ENCODE measurements at places on chromosomes 12 and 14.

- peak; percentile 91 for DNase-seq
Measured at GRCh38 chr14:33914676-33915516, 36.0 kb downstream of the EGLN3 start.

GRCh38 chr12:15924956-15925355, 13.8 kb downstream of the DERA start:
- no peak for DNase-seq

DNA sequence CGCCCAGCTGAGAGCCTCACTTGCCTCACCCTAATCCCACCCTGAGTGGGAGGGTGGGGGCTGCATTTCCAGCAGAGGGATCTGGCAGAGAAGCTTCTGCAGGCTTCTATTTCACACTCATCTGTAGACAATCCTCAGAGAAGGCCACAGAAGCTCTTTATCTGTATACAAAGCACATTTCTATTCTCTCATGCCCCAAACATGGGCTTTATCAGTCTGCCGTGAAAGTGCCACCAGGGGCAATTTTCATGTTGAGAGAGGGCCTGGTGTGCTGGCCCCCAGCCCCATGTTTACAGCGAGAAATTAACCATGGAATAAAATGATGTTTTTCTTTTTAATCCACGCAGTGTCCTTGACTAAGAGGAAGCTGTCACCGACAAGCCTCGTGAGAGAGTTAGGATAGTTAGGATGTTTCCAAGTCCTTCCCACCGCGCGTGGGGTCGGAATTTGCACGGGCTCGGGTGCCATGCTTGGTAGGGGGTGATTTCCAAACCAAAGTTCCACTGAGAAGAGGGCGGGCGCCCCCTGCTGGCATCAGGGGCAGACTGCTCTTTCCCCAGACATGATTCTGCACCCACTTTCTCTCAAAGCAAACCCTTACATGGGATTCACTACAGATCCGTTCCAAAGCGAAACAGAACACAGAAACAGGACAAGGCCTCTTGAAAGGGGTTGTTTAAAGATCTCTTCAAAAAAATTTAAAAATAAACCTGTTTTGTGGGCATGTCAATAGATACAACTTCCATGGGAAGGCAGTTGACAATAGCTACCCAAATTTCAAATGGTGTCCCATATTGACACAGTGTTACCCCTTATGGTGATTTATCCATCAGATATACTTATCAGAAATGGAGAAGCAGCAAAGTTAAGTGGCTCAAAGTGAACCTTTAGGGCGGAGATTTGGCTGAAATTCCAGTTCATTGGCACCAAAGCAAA, 19.4 kb downstream of the BDKRB1 start:
- DNase-seq: peak; percentile 81

DNA sequence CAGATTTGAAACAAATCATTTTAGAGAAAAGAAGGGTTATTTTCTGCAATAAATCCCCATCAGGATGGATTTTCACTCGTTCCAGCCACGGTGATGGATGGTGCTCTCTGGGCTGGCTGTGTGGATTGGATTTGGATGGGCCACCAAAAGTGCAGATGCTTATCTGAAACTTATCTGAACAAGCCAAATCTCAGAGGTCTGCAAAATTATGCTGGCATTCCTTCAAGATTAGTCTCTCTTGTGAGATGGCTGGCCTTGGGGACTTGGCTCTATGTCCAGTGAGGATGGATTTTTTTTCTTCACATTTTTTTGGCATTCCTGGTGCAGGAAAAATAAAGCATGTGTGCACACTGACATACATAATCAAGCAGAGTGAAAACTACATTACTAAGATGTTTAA, 341.9 kb downstream of the GXYLT1 start:
- DNase-seq: peak; percentile 46

- peak; percentile 1 for DNase-seq
Measured at GRCh38 chr12:23359975-23360701, 589.3 kb downstream of the SOX5 start.

DNA sequence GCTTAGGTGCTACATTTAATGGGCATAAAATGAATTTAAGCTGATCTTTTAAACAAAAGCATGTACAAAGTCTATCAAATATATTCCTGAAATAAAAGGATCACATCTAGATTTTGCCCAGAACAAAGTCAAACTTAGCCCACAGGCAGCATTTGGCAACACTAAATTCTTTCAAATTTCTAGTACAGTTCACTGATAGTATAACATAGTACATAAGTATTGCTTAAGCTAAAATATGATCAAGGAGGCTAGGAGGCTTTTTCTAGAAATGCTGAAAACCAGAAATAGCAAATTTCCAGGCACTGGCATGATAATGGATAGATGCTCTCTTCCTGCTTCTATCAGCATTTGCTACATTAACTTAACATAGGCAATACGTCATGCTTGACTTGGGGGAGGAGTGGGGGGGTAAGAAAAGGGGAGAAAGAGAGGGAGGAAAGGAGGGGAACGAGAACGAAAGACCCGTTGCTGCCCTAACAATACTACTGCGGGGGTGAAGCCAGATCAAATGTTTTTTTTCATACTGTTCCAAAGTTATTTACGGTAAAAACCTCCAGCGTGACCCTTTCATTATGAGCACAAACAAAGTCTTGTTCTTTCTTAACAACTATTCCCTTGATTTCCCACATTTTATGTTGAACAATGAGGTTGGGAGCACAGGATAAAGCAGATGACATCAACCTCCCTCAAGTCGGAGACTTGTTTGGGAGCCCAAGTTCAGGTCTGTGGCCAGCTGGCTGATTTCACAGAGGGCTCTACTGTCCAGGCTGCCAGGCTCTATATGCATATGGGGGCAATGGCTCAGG, 10.6 kb downstream of the TMED10 start:
- peak; percentile 58 for DNase-seq

Data from astrocyte of the hippocampus (primary cell).